ENCODE measurements at places on chromosomes 2 and 18.

DNA sequence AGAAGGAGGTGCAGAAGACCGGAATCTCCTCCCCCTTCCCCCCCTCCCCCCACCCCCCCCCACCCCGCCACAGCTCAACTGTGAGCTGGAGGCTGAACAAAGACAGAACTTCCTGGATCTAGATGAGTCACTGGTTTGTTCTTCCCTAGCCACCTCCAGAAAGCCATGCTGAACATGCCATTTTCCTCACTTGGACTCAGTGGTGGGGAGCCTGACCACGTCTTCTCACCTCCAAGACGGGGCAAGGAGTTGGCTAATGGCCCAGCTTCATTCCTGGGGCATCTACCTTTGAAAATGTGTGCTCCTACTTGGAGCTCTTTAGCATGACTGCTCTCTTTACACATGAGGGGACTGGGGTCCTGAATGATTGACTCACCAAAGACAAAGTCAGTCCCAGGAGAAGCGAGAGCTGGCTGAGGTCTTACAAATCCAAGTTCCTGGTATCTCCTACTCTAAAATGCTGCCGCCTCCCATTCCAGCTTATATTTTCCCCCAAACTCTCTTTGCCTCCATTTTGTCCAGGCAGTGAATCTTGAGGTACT, 22.6 kb upstream of the FZD5 start:
- DNase-seq = no peak

- DNase-seq = no peak
Observed at GRCh38 chr2:118954297-118955060, 12.5 kb downstream of the MARCO start.

DNA sequence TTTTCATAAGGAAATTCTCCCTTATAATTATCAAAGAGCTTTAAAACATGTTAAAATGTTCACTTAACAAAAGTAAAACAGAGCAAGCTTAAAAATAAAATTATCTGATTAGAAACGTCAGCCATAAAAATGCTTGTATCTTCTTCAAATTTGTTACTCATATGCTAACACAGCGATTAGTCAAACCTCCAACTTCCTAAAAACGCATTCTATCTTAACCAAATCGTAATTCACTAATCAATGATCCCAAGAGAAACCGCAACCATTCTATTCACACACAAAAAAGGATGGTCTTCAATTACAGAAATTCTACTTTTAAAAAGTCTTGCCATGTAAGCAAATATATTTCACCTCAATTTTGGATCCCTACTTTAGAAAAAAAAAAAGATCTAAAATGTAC, 1.9 kb downstream of the STK17B start:
- DNase-seq = no peak

DNA sequence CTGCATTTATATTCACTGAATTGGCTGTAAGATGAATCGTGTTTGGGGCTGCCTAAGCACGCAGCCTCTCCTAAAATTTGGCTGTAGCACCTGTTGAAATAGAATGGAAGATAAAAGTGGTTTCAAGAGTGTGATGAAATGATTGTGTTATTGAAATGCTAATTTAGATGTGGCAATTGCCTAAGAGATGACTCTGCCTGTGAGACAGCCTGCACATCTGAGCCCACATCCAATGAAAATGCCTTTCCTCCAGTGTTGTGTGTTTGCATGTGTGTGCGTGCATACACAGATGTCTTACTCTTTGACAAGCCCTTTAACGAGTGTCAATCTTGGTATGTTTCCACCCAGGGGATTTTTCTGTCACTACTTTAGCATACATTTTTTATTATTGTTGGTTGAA, 346.9 kb downstream of the MEIS1 start:
- DNase-seq = no peak

DNA sequence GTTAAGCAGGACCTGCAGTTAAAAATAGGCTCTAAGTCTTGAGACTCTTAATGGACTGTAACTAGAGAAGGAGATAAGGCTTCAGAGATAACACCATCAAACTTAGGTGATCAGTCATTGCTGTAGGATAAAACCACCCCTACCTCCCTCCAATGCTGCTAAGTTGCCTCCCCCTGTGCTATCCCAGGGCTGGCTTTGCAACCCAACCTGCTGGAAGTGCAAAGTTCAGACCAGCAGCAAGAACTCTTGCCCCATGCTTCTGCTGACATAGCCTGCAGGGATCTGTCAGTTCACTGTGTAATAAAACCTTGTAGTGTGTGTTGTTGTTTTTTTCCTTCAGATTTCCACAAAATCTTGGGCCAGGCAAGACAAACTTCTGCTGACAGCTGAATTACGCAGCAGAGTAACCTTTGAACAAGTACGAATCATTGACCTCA, 57.4 kb upstream of the EPB41L3 start:
- no peak for DNase-seq

DNA sequence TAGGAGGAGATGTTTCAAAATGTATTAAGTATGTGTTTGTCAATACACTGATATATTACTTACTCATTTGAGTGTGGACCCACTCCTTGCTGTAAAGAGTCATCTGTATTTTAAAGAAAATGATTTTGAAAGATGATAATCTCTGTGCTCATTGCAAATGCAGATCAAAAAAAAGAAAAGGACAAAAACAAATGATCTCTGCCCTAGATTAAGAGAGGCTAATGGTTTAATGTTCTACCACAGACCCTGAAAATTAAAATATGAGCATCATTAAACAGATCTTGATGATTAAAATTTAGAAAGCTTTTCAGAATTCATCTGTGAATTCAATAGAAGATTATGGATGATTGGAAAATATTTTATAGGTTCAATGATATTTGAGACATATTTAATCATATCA, 136.5 kb downstream of the CNTNAP5 start:
- DNase-seq = no peak

- no peak for DNase-seq
Observed at GRCh38 chr18:34749721-34750120, 39.6 kb downstream of the DTNA start.

DNA sequence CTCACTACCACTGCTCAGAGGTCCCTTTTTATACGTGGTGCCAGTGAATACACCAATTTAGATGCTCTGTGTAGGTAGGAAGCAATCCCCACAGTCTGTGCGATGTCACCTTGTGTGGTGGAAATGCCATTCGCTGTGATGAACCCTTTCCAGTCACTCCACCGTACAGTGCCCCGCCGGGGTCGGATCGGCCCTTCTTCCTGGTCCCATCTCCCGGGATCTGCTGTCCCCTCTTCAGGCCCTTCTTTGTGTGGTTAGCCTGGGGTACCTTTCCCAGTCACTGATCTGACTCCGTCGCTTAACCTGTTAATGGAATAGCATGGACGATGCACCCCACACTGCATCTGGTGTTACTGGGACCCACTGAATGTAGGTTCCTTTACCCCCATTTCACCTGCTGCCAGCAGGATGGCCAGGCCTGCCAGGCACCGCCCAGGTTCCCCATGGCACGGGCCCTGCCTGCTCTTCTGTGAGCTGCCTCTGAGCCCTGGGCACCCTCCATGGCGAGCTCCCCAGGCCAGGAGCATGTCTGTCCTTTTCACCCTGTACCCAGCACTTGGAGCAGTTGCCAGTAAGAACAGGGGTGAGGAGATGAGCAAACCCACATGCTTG, 18.0 kb downstream of the TWIST2 start:
- no peak for DNase-seq

GRCh38 chr2:12441750-12442475, 274.8 kb upstream of the TRIB2 start:
- DNase-seq = no peak

DNA sequence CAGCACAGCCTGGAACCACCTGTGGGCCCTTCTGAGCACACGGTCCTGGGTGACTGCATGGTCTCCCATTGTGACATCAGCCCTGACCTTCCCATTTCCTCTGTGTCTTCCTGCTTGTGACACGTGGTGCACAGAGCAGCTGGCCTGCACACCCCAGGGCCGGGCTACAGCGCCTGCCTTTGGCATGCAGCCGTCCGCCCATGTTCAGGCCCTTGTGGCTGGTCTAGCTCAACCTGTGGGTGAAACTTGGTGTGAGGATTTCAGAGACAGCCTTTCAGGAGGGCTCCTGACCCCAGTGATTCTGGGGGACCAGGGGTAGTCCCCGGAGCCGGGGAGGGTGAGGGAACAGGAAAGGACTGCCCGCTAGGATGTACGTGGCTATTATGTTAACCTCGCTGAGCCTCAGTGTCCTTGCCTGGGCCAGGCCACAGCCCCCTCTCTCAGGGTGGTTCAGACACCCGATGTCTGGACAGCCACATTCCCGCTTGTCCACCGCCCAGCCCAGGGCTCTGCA, 284.8 kb upstream of the HS6ST1 start:
- no peak for DNase-seq

GRCh38 chr2:40827392-40827791, 375.5 kb upstream of the SLC8A1 start:
- DNase-seq = no peak

DNA sequence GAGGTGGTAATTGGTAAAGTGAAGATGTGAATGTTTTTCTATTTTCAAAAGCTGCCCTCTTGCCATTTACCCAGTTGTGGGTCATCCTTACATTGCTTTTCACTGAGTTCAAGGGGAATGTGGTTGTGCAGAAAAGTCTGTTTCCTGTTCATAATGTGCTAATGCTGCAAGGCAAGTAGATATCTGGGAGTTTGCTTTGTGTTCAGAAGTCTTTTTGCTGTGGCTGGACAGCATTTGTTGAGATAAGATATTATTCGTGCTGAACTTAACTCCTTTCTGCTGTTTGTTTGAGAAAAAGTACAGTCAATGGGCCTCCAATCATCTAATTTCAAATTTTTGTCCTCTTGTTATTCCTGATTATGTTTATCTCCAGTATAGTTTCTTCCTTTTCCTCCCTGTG, 263.2 kb downstream of the LTBP1 start:
- no peak for DNase-seq

- no peak for DNase-seq
Observed at GRCh38 chr2:163155279-163155883, 316.8 kb upstream of the KCNH7 start.
